ENCODE measurements at places on chromosomes 12 and 14. TPM values are rescaled to one million over a fixed set of nuclear protein-coding genes. Genes with fewer than 3 reads are reported as not detected.

The MANSC1 gene
- 2.4 TPM for total RNA-seq

The AGAP2 gene
- total RNA-seq = 25.7 TPM

The ADCY4 gene
- 0.82 TPM for total RNA-seq

The KRT2 gene
- not detected for total RNA-seq

The DAO gene
- not detected for total RNA-seq

The CLEC6A gene
- not detected for total RNA-seq

The ZDHHC22 gene
- 5.7 TPM for total RNA-seq

GRCh38 chr14:42277840-42278239, 671.2 kb downstream of the LRFN5 start:
- DNase-seq = no peak

DNA sequence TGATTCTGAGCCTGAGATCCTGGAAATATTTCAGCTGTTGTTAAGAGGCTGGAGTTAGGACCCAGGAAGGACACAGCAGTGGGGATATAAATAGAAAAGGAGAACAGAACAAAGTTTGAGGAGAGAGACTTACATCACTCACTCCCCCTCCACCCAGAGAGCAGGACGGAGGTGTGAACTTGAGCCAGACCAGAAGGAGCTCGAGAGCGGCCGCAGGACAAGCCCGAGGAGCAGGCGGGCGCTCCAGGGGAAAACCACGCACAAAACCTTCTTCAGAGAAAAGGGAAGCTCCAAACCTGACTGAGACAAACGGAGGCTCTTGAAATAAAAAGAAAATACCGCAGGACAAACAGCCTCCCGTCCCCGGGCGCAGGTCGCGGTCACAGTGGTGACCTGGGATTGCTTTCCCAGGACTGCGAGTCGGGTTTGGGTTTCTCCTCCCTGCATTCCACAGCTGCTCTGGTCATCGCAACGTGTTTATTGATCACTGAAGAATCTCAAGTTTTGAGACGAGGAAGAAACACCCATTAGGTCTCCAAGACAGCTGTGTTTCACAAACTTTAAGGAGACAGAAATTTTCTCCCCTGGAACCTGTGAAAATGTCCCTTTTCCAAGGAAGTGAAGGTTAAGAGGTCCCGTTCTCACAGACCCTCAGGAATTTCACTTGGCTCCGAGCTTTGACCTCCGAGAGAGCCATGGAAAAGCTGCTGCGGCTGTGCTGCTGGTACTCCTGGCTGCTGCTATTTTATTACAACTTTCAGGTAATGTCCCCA, at the start of gene ADGRD1:
Gene ADGRD1, plus strand, starts transcription at position 137 of the 773 bp plus-strand sequence. Its CDS starts 559 bp downstream, at position 696.
- no peak for DNase-seq

DNA sequence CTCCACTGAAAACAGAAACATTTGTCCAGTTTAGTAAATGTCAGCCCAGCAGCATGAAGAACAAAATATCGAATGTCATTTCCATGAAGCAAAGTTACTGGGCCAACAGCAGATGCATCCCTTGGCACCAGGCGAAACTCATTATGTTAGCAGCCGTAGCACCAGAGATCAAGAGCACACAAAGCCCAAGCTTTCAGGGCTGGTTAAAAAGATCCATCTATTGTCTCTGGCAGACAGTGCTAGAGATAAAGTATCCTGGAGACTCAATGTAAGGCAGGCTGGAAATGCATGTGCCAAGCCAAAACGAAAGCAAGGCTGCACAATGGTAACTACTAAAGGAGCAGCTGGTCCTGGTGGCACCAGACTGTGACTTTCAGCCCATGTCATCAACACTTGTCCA, 120.3 kb upstream of the PLEKHG7 start:
- DNase-seq = no peak

DNA sequence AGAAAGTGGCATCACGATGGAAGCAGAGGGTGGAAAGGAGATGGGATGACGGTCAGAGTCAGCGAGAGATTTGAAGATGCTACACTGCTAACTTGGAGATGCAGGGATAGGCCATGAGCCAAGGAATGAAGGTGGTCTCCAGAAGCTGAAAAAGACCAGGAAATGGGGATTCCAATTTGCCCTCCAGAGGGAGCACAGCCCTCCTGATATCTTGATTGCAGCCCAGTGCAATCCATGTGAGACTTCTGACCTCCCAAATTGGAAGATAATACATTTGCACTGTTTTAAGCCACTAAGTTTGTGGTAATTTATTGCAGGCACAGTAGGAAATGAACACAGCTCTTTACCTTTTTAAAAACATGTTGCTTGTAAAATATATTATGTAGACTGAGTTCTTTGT, 549.5 kb downstream of the VRK1 start:
- DNase-seq = no peak

DNA sequence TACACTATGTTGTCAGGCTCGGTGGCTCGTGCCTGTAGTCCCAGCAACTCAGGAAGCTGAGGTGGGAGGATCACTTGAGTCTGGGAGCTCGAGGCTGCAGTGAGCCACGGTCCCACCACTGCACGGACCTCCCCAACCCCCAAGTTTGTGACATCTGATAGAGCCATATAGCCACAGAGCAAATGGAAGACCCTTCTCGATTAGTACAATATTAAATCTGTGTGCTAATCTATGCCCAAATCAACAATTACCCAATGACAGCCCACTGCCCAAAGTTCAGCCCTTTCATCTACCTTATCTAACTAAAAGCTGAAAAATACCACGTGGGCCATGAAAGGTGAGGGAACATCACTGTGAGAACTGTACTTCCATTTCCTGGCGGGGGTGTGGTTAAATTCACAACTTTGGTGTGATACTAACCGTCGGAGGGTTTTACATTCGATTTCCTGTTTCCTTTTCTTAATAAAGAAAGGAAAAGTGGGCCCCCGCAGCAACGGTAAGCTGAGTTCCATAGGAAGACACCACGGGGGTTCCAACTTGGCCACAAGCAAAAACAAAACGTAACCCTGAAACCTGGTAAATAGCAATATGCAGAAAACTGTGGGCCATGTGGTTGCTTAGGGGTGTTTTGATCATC, 31.2 kb upstream of the FOS start:
- no peak for DNase-seq

DNA sequence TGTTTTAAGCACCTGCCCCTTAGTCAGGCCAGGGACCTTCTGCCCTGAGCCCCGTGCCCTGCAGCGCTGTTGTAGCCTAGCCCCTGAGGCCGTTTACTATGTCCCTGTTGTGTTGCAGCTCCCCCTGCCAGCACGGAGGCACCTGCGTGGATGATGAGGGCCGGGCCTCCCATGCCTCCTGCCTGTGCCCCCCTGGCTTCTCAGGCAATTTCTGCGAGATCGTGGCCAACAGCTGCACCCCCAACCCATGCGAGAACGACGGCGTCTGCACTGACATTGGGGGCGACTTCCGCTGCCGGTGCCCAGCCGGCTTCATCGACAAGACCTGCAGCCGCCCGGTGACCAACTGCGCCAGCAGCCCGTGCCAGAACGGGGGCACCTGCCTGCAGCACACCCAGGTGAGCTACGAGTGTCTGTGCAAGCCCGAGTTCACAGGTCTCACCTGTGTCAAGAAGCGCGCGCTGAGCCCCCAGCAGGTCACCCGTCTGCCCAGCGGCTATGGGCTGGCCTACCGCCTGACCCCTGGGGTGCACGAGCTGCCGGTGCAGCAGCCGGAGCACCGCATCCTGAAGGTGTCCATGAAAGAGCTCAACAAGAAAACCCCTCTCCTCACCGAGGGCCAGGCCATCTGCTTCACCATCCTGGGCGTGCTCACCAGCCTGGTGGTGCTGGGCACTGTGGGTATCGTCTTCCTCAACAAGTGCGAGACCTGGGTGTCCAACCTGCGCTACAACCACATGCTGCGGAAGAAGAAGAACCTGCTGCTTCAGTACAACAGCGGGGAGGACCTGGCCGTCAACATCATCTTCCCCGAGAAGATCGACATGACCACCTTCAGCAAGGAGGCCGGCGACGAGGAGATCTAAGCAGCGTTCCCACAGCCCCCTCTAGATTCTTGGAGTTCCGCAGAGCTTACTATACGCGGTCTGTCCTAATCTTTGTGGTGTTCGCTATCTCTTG, 7.6 kb downstream of the DLK1 start:
- no peak for DNase-seq

DNA sequence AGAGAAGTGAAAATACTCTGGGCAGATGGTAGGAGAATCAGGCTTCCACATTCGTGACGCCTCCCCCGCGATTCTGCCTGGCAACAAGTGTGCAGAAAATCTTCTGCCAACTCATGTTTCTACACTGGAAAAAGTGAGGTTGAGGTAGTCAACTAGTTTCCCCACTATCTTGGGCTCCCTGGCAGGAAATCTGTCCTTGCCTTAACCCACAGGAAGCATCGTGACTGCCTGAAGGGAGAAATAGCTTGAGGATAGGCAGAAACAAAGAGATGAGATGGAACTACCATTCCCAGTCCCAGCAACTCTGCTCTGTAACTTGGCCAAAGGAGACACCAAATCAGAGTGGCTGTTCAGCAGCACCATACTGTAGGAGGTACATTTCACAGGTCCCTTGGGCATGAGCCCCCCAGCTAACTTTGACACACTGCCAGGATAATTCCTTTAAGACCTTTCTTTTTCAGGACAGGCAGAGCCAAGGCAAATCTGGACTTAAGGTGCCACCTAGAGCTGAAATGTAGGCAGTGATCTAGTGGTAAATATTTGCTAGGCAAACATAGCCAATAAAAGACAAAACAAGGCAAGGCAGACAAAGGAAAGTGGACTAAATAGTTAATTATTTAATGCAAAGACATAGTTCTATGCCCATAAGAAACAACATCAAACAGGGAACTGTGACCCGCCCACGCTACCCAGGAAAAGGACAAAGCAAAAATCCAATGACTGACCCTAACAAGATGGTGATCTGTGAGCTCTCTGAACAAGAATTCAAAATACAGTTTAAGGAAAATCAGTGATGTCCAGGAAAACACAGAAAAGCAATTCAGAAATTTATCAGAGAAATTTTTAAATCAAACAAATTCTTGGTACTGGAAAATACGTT, 205.1 kb downstream of the PTPRO start:
- no peak for DNase-seq

GRCh38 chr12:63863658-63864453, 19.4 kb downstream of the SRGAP1 start:
- DNase-seq = no peak

DNA sequence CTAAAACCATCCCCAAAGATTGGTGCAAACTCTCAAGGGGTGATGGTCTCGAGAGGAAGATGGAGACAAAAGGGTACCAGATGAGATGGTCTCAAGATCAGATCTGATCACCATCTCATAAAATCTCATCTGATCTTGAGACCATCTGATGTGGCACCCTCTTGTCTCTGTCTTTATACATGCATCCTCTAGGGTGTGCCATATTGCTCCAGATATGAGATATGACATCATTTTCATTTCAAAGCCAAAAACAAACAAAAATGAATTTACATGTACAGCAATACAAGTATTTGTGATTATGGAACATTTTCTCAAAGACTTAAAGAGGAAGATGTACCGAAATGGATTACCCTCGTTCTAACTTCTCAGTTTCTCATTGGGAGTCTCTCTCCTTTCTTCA, 787.2 kb downstream of the GALC start:
- no peak for DNase-seq

GRCh38 chr12:54421879-54422250, 2.8 kb upstream of the ITGA5 start:
- DNase-seq = no peak

DNA sequence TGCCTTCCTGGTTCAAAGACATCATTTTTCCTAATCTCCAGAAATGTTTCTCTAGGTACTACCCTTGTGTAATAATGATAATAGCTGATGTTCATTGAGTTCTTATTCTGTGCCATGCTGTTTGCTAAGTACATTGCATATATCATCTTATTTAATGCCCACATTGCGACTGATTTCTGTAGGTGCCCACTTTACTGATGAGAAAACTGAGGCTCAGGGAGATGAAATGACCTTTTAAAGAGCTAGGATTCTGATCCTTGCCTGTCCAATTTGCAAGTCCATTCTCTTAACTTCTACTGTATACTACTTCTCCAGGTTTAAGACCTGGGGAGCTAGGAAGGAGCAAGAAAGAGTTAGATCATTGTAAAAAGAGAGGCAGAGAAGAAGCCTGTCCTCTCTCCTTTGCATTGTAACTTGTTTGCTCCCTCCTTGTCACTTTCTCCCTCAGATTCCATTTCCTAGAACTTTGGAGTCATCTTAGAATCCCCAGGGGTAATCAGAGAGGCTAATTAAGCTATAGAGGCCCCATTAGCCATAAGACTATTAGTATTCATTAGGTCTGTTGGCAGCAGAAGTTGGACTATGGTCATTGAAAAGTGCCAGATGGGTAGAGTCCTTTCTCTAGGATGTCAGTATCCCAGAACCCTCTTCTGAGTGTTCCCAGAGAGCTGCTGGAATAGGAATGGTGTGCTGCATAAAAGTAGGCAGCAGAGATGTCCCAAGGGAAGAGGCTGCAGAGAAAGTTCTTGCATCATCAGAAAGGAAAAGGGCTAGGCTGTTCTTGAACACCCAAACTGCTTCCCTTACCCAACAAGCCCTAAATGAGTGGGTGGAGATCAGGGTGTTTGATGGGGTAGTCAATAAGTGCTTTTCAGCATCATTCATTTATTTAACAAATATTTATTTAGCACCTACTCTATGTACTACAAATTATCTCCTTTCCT, 3.1 kb downstream of the DGKA start:
- DNase-seq = no peak

DNA sequence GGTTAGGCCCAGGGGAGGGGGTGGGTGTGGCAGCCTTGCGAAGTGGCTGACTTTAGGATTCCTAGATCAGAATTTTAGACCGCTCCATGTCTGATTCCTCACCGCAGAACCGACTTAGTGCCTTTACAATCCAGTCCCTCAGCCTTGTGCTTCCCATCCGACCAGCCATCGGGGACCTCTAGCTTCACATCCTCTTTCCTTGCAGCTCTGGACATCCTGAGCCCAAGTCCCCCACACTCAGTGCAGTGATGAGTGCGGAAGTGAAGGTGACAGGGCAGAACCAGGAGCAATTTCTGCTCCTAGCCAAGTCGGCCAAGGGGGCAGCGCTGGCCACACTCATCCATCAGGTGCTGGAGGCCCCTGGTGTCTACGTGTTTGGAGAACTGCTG, 557 bp downstream of the COPS7A start:
- no peak for DNase-seq

DNA sequence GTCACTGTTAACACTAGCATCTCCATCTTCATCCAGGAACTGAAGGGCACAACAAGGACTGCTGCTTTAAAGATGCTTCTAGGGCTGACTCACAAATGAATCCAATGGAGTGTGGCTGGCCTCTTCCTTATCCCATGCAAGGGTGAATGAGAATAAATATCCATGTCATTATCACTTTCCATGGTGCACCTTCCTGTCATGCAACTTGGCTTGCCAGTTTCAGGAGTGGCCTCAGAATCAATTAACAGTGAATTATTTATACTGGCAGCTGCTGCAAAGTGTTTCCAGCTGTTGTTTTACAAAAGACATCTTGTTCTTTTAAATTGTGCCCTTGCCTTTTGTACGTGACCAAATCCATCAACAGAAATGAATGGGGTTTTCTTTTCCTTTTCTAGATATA, 499.3 kb upstream of the TMEM132C start:
- DNase-seq = no peak

- no peak for DNase-seq
These were observed 15.3 kb upstream of the SOX5 start for GRCh38 chr12:23964812-23965211.

GRCh38 chr12:4168036-4168435, 105.5 kb upstream of the CCND2 start:
- DNase-seq = no peak
